ENCODE measurements at places on chromosomes 12 and 14.

DNA sequence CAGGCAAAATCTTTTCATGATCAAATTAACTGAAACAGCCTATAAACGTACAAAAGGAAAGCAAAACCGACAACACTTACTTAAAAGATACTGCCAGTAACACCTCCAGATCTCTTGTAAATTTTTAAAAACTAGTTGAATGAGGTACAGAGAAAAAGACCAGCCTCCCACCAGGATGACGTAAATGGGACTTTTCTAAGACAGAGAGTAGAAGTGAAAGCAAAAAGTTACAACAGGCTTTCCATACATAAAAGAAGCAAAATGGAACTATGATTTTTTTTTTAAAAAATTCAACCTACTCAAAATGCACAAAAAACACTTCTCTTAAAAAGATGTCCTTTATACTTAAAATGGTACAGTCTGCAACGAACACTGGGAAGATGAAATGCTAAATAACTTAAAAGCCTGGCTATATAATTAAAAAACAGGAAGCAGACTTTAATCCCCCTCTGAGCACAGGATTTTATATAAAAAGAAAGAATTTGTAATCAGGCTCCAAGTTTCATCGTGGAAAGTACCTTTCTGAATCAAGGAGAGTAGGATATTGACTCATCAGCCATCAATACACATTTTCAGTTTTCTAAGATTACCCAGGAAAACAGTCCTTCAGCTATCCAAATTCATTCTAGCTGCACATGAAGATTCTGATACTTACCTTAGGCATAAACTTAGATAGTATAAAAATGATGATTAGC, 14.2 kb upstream of the MYO1A start:
- peak; percentile 34 for DNase-seq

- no peak for DNase-seq
These were observed 67.8 kb upstream of the TBX5 start for GRCh38 chr12:114473717-114474116.

GRCh38 chr14:104800771-104801519, at the start of gene ZBTB42:
Gene ZBTB42 (plus strand): TSS chr14:104801101. CDS start chr14:104801198, 97 bp downstream.
- peak; percentile 72 for DNase-seq

GRCh38 chr14:66238969-66239368, 247.2 kb upstream of the CCDC196 start:
- DNase-seq = no peak

GRCh38 chr12:110742096-110742717, 484 bp downstream of the PPP1CC start:
- DNase-seq = peak; percentile 46

GRCh38 chr12:118537481-118537917, 161.1 kb downstream of the SUDS3 start:
- no peak for DNase-seq

- no peak for DNase-seq
These were observed 63.1 kb downstream of the C14orf132 start for GRCh38 chr14:96102081-96102856.

- DNase-seq = peak; percentile 60
These were observed 231.6 kb downstream of the CACNA1C start for GRCh38 chr12:2284321-2284813.

DNA sequence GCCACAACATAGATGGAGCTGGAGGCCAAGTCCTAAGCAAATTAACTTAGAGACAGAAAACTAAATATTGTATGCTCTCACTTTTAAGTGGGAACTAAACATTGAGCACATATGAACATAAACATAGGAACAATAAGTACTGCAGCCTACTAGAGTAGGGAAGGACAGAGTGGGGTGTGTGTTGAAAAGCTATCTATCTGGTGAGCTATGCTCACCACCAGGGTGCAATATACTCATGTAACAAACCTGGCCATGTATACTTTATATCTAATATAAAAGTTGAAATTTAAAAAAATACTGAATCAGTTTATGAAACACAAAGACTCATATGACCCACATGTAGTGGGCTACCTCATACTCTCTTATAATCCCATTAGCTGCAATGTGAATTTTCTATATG, 1305.0 kb downstream of the LRFN5 start:
- peak; percentile 7 for DNase-seq

All from ELR (cell line).